NCI-H187 treated with DMSO at 0.1 percent for 48 hours (cell line): ENCODE measurements at places on chromosomes 7 and 10.

- DNase-seq: no peak
Measured at GRCh38 chr10:79430325-79430905, 15.0 kb downstream of the ZCCHC24 start.

DNA sequence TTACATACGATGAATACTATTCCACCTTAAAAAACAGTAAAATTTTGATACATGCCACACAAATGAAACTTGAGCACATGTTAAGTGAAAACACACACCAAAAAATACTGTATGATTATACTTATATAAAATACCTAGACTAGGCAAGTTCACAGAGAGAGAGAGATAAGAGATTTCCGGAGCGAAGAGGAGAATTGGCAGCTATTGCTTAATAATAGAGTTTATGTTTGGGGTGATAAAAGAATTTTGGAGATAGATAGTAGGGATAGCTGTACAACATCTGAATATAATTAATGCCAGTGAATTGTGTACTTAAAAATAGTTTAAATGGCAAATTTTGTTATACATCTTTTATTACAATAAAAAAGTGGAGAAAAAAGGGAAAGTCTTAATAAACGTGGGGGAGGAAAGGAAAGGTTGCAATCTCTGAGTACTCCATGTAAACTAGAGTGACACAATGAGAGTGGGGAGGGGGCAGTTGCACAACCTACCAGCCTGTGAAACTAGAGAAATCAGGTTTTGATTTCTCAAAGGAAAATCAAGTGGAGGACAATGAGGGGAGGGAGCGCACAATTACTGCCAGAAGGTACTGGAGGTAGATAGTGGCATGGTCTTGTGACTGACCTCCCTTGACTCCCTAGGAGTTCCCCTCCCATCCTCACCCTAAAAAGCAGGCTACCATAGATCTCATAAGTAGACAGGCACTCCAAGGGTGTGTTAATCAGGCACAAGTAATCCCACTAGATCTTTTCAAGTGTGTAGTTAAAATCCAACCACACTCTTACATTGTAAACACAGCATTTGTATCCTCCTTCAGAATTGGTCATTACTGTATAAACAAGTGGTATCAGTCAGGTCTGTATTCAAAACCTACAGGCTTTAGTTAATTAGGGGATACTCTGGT, 31.6 kb upstream of the ANK3 start:
- DNase-seq: no peak

- no peak for DNase-seq
Measured at GRCh38 chr7:40882071-40882658, 747.4 kb downstream of the SUGCT start.

GRCh38 chr10:52256832-52257691, 57.0 kb upstream of the DKK1 start:
- DNase-seq: no peak

DNA sequence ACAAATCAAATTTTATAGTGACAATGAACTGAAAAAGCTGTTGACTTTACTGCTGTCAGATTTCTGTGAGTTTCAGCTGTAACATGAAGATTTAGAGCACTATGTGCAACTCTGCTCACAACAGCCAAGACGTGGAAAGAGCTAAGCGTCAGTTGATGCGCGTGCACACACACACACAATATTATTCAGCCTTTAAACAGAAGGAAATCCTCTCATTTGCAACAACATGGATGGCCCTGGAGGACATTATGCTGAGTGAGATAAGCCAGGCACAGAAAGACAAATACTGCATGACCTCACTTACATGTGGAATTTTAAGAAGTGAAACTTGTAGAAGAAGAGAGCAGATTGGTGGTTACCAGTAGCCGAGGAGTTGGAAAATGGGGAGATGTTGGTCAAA, 82.8 kb upstream of the FRMD4A start:
- DNase-seq: no peak

DNA sequence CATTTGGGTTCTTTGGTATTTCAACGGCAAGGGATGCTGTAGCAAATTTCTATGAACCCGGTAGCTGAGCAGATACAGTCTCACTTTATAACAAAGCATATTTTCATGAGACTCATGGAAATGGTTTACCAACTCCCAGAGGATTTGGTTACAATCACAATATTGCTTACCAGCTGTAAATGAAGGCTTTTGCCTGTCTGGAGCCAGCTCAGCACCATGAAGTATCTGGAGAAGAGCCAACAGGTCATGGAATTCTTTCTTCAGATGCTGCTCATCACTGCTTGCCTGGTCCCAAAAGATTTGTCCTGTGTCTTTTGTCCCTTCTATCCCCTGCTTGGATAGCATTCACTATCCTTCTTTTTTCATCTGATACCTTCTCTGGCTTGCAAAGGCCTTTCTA, 316.9 kb upstream of the PHYHIPL start:
- DNase-seq: no peak

DNA sequence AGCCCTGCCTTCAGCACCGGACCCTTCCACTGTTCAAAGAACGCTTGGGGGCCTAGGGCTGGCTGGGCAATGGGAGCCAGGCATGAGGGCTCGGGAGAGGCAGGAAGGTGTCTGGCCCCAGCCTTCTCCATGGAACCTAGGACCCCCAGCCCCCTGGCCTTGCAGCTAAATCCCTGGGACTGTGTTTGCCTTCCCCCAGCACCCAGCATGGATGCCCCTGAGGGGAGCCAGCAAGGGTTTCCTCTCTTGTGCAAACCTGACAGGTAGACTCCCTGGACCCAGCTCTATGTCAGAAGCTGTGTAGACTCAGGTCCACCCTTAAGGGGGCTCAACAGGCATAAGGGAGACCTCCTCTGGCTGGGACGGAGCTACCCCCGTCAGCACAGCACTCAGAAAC, 288.0 kb downstream of the GRID1 start:
- no peak for DNase-seq

DNA sequence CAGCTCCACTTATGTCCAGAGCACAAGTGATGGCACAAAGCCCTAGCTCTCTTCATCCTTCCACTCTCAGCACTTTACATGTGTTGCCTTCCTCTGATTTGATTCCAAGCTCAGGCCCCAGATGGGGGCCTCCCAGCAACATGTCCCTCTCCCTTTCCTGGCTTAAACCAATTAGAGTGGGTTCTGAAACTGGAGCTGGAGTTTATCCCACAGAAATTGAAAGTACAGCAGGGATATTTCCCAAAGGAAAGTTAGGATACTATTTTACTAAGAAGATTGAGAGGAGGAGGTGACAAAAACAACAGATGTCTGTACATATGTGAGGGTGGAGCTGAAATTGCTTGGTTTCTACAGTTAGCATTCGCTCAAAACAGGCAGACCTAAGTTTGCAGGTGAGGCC, 724.6 kb downstream of the AUTS2 start:
- DNase-seq: no peak

- DNase-seq: no peak
Measured at GRCh38 chr10:42996588-42996987, 80.3 kb upstream of the RET start.

- no peak for DNase-seq
Measured at GRCh38 chr7:77479536-77480088, 57.5 kb upstream of the PTPN12 start.

- DNase-seq: no peak
Measured at GRCh38 chr10:71850021-71850742, 869 bp downstream of the PSAP start.

DNA sequence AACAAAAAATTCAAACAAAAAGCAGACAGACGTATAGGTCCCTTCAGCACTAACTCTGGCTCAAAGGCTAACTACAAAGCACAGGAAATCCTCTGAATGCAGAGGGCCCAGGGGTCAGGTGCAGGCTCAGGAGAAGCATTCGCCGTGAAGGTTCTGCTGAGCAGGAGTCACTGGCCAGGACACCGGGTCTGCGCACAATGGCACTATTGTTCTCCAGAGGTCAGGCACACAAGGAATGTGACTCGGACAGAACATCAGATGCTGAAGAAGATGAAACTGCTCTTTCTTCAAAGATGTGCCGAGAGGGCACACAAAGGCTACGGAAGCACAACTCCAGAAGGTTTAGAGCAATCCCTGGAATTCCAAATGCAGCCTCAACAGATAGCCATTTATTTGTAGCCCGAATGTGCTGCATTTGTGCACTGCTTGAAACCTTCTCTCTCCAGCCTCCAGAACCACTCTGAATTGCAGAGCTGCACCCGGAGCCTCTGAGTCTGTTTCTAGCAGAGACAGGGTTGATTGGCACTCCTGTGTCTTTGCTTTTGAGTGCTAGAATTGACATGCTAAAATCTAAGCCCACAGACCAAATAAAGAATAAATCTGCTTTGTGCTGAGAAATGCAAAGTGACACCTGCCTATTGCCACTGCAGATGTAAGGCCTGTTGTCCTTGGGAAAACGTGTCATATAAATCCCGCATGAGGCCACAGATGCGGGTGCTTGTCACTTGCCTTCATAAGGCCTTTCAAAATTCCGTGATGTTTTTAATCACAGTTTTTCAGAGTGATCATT, 85.4 kb upstream of the AFAP1L2 start:
- DNase-seq: no peak
